ENCODE measurements at places on chromosomes 11 and 22.

GRCh38 chr11:75240311-75241035, at the start of gene TPBGL:
TSS of gene TPBGL (plus strand) at chr11:75240774. CDS start at chr11:75241050, 276 bp downstream.
- DNase-seq = no peak

GRCh38 chr11:13487661-13488030, 8.2 kb downstream of the PTH start:
- no peak for DNase-seq

- DNase-seq = peak; percentile 59
Measured at GRCh38 chr11:57325735-57326048, 940 bp upstream of the TNKS1BP1 start.

GRCh38 chr11:118657238-118657637, 22.2 kb downstream of the TREH start:
- DNase-seq = no peak

- DNase-seq = no peak
Measured at GRCh38 chr11:45649544-45650165, 15.8 kb downstream of the CHST1 start.

GRCh38 chr22:30825711-30826505, 131.2 kb downstream of the OSBP2 start:
- DNase-seq = no peak

DNA sequence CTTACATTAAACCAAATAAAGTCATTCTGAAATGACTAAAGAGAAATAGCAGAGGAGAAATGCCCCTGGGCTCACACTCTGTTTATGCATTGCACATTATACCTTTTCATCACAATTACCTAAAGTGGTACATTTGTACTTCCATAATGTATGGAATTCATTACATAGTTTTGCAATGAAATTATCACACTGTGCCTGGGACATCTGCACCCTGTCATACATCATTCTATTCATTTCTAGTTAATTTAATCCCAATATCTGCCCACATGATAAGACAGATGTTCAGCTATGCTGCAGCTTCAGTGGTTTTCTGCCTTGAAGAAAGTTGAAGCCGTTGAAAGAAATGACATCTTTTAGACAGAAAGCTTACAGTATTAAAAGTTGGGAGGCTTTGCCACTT, 580.0 kb downstream of the SOX6 start:
- DNase-seq = no peak

DNA sequence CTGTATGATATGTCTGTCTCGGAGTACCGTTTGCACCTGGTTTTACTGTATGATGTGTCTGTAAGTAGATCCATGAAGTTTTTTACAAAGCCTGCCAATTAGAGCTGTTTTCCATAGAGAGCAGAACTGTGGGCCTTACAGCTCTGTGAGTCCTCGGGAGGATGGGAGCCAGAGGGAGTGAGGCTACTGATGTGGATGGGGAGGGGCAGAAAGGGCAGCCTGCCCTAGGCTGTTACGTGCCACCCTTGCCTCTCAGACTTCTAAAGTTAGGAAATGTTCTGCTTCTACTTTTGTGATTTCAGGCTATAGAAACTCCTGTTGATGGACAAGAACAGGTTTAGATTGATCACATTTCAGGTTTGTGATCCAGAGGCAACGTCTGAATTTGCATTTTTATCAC, 105.2 kb downstream of the PPP6R3 start:
- no peak for DNase-seq

- no peak for DNase-seq
Measured at GRCh38 chr11:9025101-9025850, 21.5 kb upstream of the NRIP3 start.

DNA sequence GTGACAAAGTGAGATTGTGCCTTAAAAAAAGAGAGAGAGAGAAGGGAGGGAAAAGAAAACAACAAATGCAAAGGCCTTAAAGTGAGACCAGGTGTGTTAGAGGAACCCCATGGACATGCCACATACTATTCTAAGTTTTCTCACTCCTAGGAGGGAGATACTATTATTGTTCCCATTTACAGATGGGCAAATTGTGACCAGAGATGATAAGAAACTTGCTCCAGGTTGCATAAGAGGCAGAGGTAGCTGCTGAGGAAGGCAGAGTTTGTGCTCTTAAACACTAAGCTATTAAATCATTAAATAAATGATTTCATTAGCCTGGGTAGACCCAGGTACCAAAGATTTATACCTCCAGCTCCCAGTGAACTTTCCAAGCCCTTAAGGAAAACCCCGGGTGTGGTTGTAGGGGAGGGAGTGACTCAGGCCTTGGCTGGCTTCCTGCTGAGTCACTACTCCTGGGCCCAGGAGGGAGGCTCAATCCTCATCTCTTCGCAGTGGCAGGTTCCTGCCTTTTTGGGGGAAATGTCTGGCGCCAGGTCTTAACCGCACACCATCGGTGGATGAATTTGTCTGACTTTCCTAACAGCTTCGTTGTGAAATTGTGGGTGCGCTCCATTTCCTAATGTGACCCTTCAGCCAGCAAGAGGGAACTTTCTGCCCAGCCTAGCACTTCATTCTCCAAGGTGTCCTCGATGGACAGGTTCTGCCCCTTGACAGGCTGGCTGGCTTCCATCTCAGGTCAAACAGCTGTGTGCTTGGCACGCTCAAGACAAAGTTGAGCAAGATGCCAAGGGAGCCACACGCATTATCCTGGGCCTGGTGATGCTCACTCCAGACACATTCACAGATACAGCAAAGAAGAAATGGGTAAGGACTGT, 33.4 kb upstream of the PTPRJ start:
- peak; percentile 81 for DNase-seq

GRCh38 chr11:79430280-79430679, 10.6 kb downstream of the TENM4 start:
- no peak for DNase-seq

All from right cardiac atrium (tissue), 5 donors.